Ascending aorta (tissue), 2 donors: ENCODE measurements at places on chromosomes 12 and 14. TPM values are rescaled to one million over a fixed set of nuclear protein-coding genes. Genes with fewer than 3 reads are reported as not detected.

DNA sequence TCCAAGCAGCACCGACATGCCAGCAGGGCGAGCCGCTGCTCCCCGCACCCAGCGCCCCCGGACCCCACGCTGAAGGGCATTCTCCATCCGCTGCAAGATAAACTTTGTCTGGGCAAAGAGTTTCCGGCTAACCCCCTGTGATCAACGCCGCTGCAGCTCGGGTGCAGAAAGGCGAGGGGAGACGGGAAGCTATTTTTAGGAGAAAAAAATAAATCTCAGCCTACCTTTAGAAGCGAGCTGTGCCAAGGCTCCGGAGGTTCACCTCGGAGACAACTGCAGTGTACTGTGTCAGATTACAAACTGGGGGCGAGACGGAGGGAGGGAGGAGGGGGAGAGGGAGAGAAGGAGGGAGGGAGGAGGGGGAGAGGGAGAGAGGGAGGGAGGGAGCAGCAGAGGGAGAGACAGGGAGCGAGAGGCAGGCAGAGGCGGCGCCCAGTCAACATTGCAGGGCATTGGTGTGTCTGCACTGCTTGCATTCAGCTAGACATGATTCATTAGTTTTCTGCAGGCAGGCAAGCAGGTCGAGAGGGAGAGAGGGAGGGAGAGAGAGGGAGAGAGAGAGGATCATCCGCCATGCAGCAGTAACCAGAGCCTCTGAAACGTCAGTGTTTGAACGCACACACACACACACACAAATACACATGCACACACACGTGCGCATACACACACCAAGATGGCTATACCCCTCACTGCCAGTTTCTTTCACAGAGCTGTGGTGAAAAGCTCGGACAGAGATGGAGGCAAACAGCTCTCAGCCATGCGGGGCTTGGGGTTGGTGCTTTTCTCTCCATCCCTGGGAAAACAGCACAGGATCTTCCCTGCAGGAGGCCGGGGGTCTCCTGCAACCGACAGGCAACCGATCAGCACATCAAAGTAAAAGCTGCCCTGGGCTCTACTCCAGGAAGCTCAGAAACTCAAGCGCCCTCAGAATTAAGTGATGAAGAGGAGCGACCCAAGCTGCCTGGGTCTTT is at the start of gene RIMBP2:
TSS of gene RIMBP2 (minus strand) at position 302 of the 971 bp plus-strand sequence. CDS start 237,286 bp downstream, outside the sequence.
- H3K4me3 ChIP-seq = no peak within 1 kb of the TSS
- no peaks in the 10 kb centered on the region for H3K36me3 ChIP-seq
- H3K27me3 ChIP-seq = no peaks in the 10 kb centered on the region
- H3K4me1 ChIP-seq = peaks cover 3% of the 10 kb centered on the region
- no peak for DNase-seq

DNA sequence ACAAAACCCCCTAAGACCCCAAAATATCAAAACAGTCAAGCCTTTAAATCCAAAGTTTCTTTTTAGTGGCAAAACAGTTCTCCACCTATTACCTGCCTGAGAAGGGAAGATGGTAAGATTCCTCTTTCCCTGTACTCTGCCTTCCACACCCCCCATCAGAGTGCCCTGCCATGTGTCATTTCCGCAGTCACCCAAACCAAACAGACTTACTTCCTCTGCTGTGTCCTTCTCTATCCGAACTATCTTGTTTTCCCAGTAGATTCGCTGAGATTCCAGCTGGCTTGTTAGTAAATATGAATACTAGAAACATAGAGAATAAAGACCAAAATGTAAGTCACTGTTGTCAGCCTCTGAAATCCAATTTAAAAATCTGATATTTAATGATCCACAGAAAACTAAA is 30.4 kb downstream of the BRAP start:
- H3K27me3 ChIP-seq = no peaks in the 10 kb centered on the region
- no peaks in the 10 kb centered on the region for H3K4me1 ChIP-seq
- peaks cover 77% of the 10 kb centered on the region for H3K36me3 ChIP-seq
- H3K27ac ChIP-seq = no peak overlapping the region
- no peak for DNase-seq

The DACT1 gene
- total RNA-seq = 46.0 TPM

GRCh38 chr12:4610481-4610880 is 38.4 kb downstream of the AKAP3 start:
- H3K27ac ChIP-seq = no peak overlapping the region
- H3K4me1 ChIP-seq = no peaks in the 10 kb centered on the region
- peaks cover 26% of the 10 kb centered on the region for H3K36me3 ChIP-seq

The GNG2 gene
- total RNA-seq = 11.4 TPM

- no peak overlapping the region for H3K4me3 ChIP-seq
- H3K4me1 ChIP-seq = no peaks in the 10 kb centered on the region
- H3K36me3 ChIP-seq = no peaks in the 10 kb centered on the region
- H3K27ac ChIP-seq = no peak overlapping the region
These were observed 491.8 kb downstream of the NPAS3 start for GRCh38 chr14:33430414-33431035.

GRCh38 chr12:21276826-21277225 is 57.9 kb downstream of the SLCO1A2 start:
- H3K27ac ChIP-seq = no peak overlapping the region
- no peak for DNase-seq
- no peaks in the 10 kb centered on the region for H3K36me3 ChIP-seq

- no peaks in the 10 kb centered on the region for H3K4me1 ChIP-seq
- peaks cover 6% of the 10 kb centered on the region for H3K36me3 ChIP-seq
- no peak overlapping the region for H3K27ac ChIP-seq
- no peaks in the 10 kb centered on the region for H3K27me3 ChIP-seq
These were observed 32.3 kb downstream of the PROX2 start for GRCh38 chr14:74843653-74844052.

The PTCSC3 gene
- not detected for total RNA-seq

The PMEL gene
- total RNA-seq = not detected

The PZP gene
- total RNA-seq = not detected

DNA sequence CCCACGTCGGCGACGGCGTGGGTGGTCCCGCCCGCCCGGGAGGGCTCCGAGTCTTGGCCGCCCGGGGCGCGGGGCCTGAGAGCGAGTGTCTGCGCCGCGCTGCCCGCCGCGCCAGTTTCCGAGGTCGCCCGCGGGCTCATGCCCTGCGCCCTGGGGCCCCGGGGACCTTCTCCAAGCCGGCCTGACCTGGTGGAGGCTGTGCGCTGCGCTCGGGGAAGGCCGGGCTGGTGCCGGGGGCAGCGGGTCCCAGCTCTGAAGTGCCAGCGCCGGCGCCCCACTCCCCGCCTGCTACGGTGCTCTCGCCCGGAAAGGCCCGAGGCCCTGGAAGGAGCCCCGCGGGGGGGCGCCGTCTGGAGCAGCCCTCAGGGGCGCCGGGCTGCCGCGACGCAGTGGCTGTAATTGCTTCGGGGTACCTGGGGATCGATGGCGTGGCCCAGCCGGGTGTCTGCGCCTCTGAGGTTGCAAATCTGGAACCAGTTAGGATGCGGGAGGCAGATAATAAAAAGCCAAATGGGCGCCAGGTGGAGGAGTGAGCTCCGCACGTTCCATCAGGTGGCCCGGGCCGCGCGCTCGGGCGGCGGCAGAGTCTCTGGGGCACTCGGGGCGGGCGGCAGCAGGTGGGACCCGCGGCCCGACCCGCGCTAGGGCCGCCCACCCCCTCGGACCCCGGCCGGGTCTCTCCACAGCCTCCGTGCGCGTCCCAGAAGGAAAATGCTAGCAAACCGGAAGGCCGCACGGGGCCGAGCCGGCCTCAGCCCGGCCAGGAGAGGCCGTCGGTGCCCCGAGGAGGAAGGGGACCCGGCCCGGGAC is 102.3 kb upstream of the DIO3 start:
- H3K4me3 ChIP-seq = no peak overlapping the region
- no peak for DNase-seq
- no peak overlapping the region for H3K27ac ChIP-seq
- H3K4me1 ChIP-seq = no peaks in the 10 kb centered on the region

The SOX5 gene
- 18.2 TPM for total RNA-seq

DNA sequence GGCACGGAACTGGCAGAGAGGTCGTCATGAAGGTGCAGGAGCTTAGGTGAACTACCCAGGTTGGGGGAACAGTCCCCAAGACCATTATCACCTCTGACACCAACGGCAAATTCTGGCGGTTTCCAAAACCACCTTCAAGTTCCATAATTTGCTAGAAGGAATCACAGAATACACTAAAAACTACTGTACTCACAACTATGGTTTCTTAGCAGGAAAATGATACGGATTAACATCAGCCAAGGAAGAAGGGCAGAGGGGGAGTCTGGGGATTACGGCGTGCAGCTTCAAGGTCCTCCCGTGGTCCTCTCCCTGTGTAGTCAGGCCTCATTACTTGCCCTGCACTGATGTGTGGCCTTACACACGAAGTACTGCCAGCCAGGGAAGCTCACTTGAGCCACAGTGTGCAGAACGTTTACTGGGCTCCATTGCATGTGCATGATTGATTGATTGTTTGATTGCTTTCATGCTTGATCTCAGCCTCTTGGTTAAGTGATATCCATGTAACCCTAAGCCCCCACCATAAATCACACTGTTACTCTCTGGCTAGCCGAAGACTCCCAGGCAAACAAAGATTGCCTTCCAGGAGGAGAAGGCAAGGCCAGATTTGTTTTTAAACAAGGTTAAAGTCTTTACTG is 837 bp upstream of the STX2 start:
- peaks cover 8% of the 10 kb centered on the region for H3K4me1 ChIP-seq
- H3K27me3 ChIP-seq = no peaks in the 10 kb centered on the region
- no peaks in the 10 kb centered on the region for H3K36me3 ChIP-seq
- peak overlapping the region; percentile 100 for H3K4me3 ChIP-seq
- H3K27ac ChIP-seq = no peak overlapping the region

The BBOF1 gene
- total RNA-seq = 16.2 TPM

- no peak overlapping the region for H3K4me3 ChIP-seq
- no peak overlapping the region for H3K27ac ChIP-seq
- no peaks in the 10 kb centered on the region for H3K36me3 ChIP-seq
- no peaks in the 10 kb centered on the region for H3K27me3 ChIP-seq
- no peak for DNase-seq
These were observed 15.4 kb upstream of the P2RX7 start for GRCh38 chr12:121117226-121117777.
